A549 treated with Mapracorat at 1 μM for 4 hours (cell line): ENCODE measurements at places on chromosomes 12 and 14. TPM values are rescaled to one million over a fixed set of nuclear protein-coding genes. Genes with fewer than 3 reads are reported as not detected.

The FOXG1 gene
- 0.13 to 0.23 TPM (median 0.15 TPM) in 5 replicates for total RNA-seq

The KCNMB4 gene
- total RNA-seq, result 0.18 to 0.52 TPM (median 0.26 TPM) in 5 replicates

The KRT75 gene
- 0.07 to 0.14 TPM (median 0.10 TPM) in 4 of 5 replicates, not detected in the other for total RNA-seq

The RHNO1 gene
- total RNA-seq, result 42.3 to 52.8 TPM (median 47.1 TPM) in 5 replicates

The OAS2 gene
- total RNA-seq, result 0.12 to 0.41 TPM (median 0.13 TPM) in 5 replicates

The FGF6 gene
- not detected in 5 replicates for total RNA-seq

The ANO6 gene
- total RNA-seq, result 48.0 to 63.6 TPM (median 57.0 TPM) in 5 replicates

The OASL gene
- total RNA-seq, result 2.5 to 4.1 TPM (median 3.3 TPM) in 5 replicates

The RFX4 gene
- total RNA-seq, result not detected in 5 replicates

The DNAJC22 gene
- 17.0 to 23.4 TPM (median 20.7 TPM) in 5 replicates for total RNA-seq

The IAPP gene
- total RNA-seq, result not detected in 5 replicates

The IFI27 gene
- total RNA-seq, result 0.49 to 1.5 TPM (median 1.2 TPM) in 5 replicates

The RPL10L gene
- not detected in 5 replicates for total RNA-seq

The KRT82 gene
- total RNA-seq, result not detected in 5 replicates

The PLA2G1B gene
- total RNA-seq, result not detected in 5 replicates

The POU6F1 gene
- total RNA-seq, result 1.0 to 3.4 TPM (median 1.6 TPM) in 5 replicates

The CMTM5 gene
- not detected in 5 replicates for total RNA-seq

The ASB8 gene
- 10.8 to 19.1 TPM (median 13.1 TPM) in 5 replicates for total RNA-seq

The DDX23 gene
- 73.6 to 82.3 TPM (median 78.8 TPM) in 5 replicates for total RNA-seq

The KRT78 gene
- 0.10 to 0.31 TPM (median 0.15 TPM) in 3 of 5 replicates, not detected in the others for total RNA-seq

The NAV3 gene
- 6.7 to 12.2 TPM (median 8.9 TPM) in 5 replicates for total RNA-seq

The FSCB gene
- not detected in 5 replicates for total RNA-seq

The ATF7 gene
- total RNA-seq, result 16.4 to 21.1 TPM (median 17.4 TPM) in 5 replicates

The CD9 gene
- total RNA-seq, result 247 to 271 TPM (median 270 TPM) in 5 replicates

The GNB3 gene
- total RNA-seq, result 1.2 to 2.3 TPM (median 1.9 TPM) in 5 replicates

The KRT73 gene
- total RNA-seq, result 0.06 TPM in 1 of 5 replicates, not detected in the others

The KLHDC1 gene
- 0.24 to 0.49 TPM (median 0.28 TPM) in 5 replicates for total RNA-seq

The GPR65 gene
- not detected in 5 replicates for total RNA-seq

The SMCO2 gene
- 0.17 to 0.69 TPM (median 0.26 TPM) in 3 of 5 replicates, not detected in the others for total RNA-seq
